Kidney epithelial cell (primary cell): ENCODE measurements at places on chromosomes 4 and X. TPM values are rescaled to one million over a fixed set of nuclear protein-coding genes. Genes with fewer than 3 reads are reported as not detected.

Gene XK
- 0.34 and 1.1 TPM in 2 replicates for total RNA-seq

Gene NPY2R
- total RNA-seq = not detected in 2 replicates

Gene FGA
- total RNA-seq = not detected in 2 replicates

Gene FGD1
- 11.8 and 13.0 TPM in 2 replicates for total RNA-seq

Gene SULT1B1
- not detected in 2 replicates for total RNA-seq

Gene TMLHE
- 6.9 and 14.9 TPM in 2 replicates for total RNA-seq

Gene CT45A1
- not detected in 2 replicates for total RNA-seq

Gene PABPC1L2A
- not detected in 2 replicates for total RNA-seq

Gene GLUD2
- 0.55 and 0.92 TPM in 2 replicates for total RNA-seq

Gene SPIN4
- 1.8 and 2.7 TPM in 2 replicates for total RNA-seq

Gene DIPK2B
- not detected in 2 replicates for total RNA-seq

Gene TCEANC
- total RNA-seq = 3.3 and 4.1 TPM in 2 replicates

Gene SMS
- 129 and 142 TPM in 2 replicates for total RNA-seq

Gene NDST4
- not detected in 2 replicates for total RNA-seq

Gene PNMA6A
- 7.8 and 7.9 TPM in 2 replicates for total RNA-seq

Gene AP1S2
- 46.0 and 50.0 TPM in 2 replicates for total RNA-seq

Gene ARMCX4
- 1.8 and 2.4 TPM in 2 replicates for total RNA-seq

Gene CD38
- total RNA-seq = 0.04 TPM in 1 of 2 replicates, not detected in the other

GRCh38 chr4:90187148-90187884 is 60.1 kb downstream of the CCSER1 start:
- no peak for DNase-seq

DNA sequence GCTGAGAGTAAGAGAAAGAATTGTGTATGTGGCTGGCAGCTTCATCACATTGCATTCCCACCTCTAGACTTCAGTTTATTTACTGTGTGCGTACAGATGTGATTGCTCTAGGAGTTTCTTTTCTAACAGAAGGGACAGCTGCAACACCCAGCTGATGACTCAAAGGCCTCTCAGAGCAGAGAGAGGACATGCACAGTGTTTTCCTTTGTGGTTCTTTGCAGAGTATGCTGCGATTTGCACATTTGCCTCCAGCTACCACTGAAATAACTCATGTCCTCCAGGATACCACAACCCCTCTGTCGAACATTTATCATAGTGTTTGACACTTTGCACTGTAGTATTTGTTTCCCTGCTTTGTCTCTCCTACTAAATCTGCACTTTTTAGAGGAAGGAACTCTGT is 294.1 kb downstream of the STIM2 start:
- peak; percentile 77 for DNase-seq

DNA sequence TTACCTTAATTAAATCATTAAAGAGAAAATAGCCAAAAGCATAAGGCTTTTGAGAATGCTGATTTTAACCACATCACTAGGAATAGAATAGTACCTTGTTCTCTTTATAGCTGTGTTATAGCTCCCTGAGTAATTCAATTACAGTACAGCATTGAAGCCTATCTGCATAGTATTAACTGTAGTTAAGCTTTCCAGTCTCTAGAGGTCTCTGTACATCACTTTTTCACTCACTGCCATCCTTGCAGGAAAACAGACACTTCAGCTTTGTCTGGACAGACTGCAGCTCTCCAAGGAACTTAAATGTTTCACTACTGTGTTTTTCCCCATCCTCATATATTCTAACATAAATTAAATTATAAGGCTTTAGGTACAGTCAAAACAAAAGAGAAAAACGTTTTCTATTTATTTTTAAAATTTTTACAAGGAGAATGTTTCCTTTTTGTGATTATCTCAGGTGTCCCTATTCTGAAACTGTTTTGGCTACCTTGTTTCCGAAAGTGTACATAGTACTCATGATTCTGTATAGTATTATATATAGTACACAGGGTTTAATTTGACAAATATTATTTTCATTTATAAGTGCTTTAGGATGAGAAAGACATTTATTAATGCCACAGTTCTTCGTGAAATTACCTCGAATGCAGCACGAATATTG is 407.9 kb downstream of the PCDH18 start:
- DNase-seq = peak; percentile 16

DNA sequence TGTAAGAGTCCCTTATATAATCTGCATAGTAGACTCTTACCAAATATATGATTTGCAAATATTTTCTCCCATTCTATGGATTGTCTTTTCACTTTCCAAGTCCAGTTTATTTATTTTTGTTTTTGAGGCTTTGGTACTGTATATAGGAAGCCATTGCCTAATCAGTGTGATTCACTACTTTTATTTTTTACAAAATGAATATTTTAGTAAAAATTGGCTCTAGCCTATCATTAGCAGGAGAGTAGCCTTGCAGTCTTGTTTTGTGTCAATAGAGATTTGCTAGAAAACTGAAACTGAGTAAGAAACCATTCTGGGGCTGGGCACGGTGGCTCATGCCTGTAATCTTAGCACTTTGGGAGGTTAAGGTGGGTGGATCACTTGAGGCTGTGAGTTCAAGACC is 199.9 kb upstream of the MAB21L2 start:
- DNase-seq = no peak

- DNase-seq = no peak
Measured at GRCh38 chr4:176925962-176926361, 133.2 kb upstream of the VEGFC start.

DNA sequence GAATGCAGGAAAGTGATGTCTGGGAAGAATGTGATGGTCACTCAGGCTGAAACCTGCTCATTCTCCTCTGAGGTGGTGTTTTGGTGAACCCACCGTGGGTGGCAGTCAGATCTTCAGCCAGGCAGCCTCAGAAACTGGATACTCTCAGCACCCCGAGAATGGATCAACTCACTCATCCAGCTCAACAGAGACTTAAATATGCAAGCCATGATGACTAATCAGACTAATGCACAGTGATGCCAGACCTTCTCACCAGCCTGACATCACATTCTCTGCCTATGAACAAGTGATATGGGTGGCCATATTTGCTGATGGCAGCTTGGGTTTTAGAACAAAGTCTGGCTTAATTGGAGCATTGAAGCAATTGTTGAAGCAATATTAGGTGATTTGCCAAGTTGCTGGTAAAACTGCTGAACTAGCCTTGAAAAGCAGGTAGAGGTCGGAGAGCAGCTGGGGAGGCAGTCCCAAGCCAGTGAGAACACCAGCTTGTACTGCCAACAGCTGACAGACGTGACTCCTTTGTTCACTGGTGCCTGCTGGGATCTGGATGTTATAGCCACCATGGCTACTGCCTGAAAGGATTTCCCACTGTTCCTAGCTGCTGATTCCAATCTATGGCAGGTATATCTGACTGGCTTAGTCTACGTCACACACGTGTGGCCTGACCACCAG is 608.1 kb downstream of the MID1IP1 start:
- DNase-seq = peak; percentile 10

GRCh38 chr4:147837435-147837834 is 105.5 kb downstream of the ARHGAP10 start:
- DNase-seq = no peak

GRCh38 chr4:153799694-153800074 is 10.8 kb upstream of the SFRP2 start:
- DNase-seq = no peak

GRCh38 chrX:12058087-12058486 is 80.2 kb upstream of the FRMPD4 start:
- DNase-seq = no peak

DNA sequence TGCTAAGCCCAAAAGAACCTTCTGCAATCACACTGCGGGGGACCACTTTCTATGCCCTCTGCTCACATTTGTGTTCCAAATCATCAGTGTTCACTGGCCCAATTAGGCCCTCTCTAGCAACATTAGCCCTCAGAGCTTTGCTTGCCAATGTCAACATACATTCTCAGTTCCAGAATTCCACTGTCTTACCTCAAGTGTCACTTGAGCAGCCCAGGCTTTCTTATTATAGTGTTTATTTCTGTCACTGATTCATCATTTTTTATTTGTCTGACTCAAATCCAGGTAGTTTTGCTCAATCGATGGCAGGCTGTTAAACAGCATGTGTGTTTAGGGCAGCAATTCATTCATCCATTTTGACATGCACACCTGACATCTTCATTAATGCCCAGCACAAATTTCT is 291.2 kb downstream of the TEX13A start:
- DNase-seq = no peak

- DNase-seq = no peak
Measured at GRCh38 chr4:78310007-78310739, 241.4 kb upstream of the ANXA3 start.

DNA sequence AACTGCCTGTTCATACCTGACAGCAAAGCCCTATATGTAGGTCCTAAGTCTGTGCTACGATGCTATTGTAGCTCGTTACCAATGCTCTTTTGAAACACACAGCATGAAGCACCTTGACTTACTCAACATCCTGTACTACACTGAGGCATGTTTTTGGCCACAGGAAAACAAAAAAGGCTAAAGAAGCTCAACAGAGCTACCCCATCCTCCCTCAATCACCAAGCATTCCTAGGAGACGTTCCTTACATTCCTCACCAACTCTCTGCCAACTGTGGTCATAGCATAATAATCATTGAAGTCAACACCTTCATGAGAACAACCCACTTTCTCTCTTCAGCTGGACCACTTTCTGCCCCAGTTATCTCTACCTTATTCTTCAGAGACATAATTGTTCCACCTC is 73.7 kb upstream of the SLC25A43 start:
- DNase-seq = no peak

- no peak for DNase-seq
Measured at GRCh38 chr4:76585272-76585671, 150.2 kb downstream of the SHROOM3 start.

DNA sequence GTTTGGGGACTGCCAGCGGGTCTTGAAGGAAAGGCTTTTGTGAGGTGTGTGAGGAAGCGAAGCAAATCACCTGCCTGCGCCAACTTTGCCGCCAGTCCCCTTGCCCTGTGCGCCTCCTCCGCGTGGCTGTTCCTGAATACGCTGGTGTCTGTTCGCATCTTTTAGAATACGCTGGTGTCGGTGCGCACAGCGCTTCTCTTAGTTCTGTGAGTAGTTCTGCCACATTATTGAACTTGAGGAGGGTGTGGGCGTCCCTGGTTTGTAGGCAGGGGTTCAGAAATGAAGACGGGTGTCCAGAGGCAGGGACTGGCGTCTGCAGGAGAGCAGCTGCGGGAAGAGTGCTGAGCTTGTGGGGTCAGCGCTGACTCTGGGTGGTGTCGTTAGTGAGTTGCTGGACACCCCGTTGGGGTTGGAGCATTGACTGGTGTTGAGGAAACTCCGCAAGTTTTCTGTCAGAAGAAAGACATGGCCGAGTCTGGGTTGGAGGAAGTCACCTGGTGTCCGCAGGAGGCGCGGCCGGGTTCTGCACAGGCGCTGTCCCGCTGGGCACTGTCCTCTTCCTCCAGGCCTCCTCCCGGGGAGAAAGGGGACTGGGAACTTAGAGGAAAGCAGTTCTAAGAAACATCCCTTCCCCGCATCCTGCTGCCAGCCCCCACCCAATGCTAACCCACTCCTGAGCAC is 930 bp downstream of the ZNF718 start:
- peak; percentile 1 for DNase-seq

GRCh38 chrX:18643853-18644252 is 28.1 kb downstream of the RS1 start:
- DNase-seq = no peak

DNA sequence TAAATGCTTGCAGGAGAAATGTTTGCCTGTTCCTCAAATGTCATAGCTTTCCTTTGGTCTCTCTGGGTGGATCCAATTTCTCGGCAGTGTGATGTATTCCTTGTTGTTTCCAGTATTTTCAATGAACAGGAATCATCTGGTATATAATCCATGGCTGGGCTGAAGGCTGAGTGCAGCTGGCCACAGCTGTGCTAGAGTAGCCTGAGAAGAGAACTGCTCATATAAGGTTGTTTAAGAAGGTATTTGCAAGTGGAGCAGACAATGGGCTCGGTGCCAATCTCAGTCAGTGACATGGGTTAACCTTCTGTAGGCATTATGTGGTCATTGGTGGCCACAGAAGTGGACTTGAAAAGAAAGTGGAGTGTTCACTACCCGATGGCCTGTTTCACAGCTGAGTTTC is 390.3 kb downstream of the SPRY1 start:
- peak; percentile 31 for DNase-seq

- no peak for DNase-seq
Measured at GRCh38 chrX:109660435-109661143, 35.6 kb upstream of the KCNE5 start.

- no peak for DNase-seq
Measured at GRCh38 chr4:142614621-142615323, 231.3 kb downstream of the INPP4B start.

GRCh38 chr4:74598611-74599325 is 153.8 kb downstream of the AREG start:
- DNase-seq = no peak

DNA sequence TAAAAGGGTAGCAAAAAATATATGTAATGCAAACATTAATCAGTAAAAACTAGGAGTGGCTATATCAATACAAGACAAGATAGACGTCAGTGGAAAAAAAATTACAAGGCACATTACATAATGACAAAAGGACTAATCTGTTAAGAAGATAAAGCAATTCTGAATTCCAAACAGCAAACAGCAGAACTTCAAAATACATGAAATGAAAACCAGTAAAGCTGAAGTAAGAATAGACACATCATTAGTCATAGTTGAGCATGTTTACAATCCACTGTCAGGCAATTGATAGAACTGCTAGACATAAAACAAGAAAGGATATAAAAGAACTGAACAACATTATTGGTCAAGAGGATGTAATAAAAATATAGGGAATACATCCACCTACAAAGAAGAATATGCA is 12.2 kb downstream of the SULT1B1 start:
- DNase-seq = no peak

DNA sequence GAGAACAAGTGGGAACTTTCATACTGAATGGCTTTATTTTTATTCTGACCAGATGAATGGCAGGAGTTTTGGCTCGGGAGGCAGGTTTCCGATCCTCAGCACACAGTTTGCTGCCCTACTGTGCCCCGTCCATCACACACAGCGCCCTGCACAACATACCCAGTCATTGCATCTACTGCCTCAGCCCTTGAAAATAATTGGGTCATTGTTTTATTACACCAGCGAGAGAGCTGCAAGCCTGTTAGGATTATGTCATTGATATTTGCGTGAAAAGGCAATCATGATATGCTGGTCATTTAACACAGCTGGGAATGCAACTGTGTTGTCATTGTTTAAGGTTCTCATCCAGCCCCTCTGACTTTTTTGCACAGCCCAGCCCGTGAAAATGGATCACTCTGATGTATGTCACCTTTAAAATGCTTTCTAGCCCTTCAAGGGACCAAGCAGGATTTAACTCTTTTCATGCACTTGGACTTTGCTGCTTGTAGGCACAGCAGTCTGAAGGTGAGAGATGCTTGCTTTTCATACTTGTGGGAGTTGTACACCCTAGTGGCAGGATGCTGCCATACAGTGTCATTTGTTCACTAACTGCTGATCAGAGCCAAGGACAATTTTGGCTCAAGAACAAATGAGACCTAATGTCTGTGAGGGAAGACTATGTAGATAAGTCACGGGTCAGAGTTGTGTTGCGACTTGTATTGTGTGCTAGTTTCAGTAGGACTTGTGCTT is 62.3 kb downstream of the RTL9 start:
- DNase-seq = no peak

- no peak for DNase-seq
Measured at GRCh38 chr4:81974523-81974922, 399.3 kb downstream of the HNRNPD start.

GRCh38 chr4:117134386-117134785 is 49.0 kb upstream of the TRAM1L1 start:
- peak; percentile 88 for DNase-seq

GRCh38 chr4:66489783-66490452 is 819.6 kb upstream of the EPHA5 start:
- DNase-seq = peak; percentile 37
